Colonic mucosa (tissue), 4 donors: ENCODE measurements at places on chromosomes 6 and 20. TPM values are rescaled to one million over a fixed set of nuclear protein-coding genes. Genes with fewer than 3 reads are reported as not detected.

The TCP11 gene
- not detected for total RNA-seq

The ID4 gene
- total RNA-seq, result 5.3 TPM

The MAN1A1 gene
- total RNA-seq, result 43.5 TPM

The DEFB132 gene
- total RNA-seq, result not detected

The ABHD16B gene
- not detected for total RNA-seq

DNA sequence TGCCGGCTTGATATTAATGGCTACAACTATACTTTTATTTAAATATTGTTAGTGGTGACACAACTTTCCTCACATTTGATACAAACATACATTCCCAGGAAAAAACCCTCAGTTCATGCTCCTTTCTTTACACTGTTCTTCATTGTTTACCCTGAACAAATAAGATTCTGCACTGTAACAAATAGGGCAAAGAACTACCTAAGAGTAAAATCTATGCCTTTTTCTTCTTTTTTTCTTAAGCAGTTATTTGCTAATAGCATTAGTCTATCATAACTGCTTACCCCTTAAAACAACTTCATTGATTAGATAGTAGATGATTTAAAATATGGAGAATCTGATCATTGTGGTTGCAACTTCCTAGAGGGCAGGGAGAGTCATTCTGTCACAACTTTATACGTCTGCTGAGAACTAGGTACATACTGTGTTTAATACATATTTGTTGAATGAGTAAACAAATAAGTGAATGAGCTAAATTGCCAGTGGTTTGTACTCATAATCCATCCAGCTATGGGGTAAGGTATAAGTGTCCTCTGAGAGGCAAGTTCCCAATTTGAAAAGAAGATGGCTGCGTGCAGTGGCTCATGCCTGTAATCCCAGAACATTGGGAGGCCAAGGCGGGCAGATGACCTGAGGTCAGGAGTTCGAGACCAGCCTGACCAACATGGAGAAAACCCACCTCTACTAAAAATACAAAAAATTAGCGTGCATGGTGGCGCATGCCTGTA, 161.0 kb downstream of the CDK19 start:
- no peak for DNase-seq

DNA sequence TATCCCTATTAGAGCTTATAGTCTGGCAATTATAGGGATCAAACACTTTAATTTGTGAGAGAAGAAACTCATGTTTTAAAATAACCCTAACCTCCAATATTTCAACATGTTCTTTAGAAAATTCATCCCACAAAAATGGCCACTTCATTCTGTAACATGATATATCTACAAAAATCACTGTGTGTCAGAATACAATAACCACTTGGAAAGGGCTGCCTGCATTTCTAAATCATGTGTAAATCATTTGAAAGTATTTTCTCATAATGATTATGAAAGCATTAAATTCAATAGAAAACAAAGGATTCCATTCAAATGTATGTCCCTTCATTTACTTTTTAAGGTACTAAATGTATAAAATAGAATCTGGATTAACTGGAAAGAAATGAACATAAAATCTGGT, 101.4 kb upstream of the NHSL1 start:
- DNase-seq, result no peak

DNA sequence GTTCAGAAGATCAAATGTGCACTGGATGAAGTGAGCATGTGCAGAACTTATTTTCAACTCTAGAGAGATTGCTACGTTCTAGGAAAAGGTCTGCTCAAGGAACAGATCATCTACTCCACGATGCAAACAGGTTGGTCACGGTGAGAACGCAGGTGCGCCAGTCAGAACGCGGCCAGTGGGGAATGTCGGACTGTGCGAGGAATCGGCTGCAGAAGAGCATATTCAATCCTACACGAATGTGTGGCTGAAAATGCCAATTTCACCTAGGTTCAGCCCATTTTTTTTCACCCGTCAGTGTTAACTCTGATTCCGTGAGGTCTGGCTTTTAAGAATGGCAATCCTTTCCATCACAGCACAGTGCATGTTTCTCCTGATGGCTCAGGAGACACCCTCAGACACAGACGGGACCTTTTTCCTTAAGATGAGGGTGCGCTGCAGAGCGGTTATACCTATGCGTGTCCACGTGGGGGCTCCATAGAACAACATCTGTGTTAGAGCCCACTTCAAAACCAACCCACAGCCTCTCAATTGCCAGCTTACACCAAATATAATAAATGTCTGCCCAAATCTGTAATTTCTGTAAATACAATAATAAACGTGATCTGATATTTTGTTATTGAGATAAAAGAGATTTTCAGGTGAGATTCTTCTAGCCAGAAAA, 250.4 kb downstream of the FOXA2 start:
- DNase-seq, result peak; percentile 56

GRCh38 chr6:148868314-148868713, 121.5 kb downstream of the UST start:
- DNase-seq, result no peak

GRCh38 chr6:11450037-11450436, 87.5 kb upstream of the TMEM170B start:
- DNase-seq, result no peak

- DNase-seq, result no peak
Observed at GRCh38 chr20:51341581-51341980, 200.9 kb downstream of the NFATC2 start.

DNA sequence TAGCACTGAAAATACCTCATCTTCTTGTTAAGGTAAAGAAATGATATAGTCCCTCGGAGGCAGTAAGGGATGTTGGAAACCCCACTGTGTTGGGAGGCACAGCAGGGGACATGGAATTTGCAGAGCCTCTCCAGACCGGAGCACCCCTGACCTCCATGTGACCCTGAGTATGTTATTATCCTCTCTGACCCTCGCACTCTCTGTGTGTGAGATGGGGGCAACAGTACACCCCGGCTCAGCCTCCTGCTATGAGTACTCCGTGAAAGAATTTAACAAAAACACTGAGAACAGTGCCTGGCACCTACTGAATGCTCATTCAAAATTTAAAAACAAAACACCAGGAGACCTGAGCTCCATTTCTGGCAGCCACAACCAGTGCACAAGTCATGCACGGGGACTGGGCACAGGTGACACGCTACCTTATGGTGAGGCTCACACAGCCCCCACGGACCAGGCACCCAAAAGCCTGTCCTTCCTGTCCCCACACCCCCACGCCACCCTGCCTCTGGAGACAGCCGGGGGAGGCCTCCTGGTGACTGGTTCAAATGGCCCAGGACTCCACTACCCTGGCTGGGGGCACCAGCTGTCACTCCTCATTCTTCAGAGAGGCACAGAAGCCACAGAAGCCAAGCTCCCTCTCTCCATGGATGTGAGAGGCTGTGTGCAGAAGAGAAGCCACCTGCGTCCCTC, 6.1 kb downstream of the NINL start:
- no peak for DNase-seq

DNA sequence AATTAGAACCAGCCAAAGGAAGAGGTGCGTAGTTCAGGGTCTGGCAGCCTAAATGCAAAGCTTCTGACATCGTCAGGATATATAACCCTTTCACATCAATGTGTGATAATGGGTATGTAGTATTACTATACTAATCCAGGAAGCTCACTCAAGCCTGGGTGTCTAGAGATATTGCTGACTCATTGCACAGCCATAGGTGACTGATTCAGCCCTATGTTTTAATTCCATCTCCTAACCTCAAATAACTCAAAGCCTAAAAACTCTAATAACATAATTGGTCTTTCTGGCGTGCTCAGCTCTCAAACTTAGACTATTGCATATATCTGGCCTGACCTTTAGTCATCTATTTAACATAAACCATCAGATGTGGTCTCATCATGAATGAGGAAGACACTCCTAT, 658.4 kb downstream of the TBC1D32 start:
- no peak for DNase-seq

DNA sequence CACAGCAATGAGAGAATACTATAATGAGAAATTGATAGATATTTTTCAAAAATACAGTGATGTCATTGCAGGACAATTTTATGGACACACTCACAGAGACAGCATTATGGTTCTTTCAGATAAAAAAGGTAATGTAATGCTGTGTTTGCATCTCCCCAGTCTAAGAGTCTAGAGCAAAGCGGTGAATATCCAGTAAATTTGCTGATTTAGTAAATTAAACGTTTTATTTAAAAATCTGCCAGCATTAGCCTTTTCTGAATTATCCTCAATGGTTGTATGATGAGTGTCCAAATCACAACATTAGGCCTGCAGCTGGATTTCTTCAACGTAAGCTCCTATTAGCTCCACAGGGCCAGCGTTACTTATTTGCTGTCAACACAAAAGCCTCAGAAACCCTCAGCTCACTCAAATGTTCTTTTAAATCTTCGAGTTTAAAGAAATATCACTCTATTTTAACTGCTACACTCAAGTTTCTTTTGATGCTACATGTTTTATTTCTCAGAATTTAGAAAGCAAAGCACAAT, 16.0 kb downstream of the SMPDL3A start:
- no peak for DNase-seq

DNA sequence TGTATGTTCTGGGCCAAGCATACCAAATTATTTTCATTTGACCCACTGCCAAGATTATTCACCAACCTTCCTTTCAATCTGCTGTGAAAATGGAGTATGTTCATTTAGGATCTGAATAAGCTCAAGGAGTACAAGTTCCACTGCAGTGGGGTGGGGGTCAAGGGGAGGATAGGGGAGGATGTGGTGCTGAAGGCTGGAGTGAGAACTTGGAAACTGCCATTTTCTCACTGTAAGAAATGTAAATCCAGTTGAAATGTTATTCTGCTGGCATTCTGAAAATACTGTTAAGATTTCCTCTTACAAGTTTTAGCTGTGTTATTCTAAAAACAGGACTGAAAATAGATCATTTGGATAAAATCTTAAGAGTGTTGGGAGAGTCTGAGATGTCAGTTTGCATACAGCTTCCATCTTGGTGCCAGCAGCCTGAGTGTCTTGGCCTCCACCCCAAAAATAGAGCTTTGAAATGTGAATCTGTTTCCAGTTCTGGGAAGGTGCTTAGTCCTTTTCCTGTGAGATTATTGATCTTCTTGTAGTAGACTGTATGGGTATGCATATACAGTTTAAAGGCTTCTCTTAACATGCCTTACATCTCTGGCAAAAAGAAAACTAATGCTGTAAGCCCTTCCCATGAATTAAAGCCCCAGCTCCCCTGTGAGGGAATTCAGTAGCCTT, 84.3 kb downstream of the CTNNBL1 start:
- no peak for DNase-seq

- DNase-seq, result no peak
Observed at GRCh38 chr6:484086-484745, 92.7 kb downstream of the IRF4 start.

GRCh38 chr6:110524305-110524704, 47.9 kb upstream of the SLC22A16 start:
- no peak for DNase-seq

DNA sequence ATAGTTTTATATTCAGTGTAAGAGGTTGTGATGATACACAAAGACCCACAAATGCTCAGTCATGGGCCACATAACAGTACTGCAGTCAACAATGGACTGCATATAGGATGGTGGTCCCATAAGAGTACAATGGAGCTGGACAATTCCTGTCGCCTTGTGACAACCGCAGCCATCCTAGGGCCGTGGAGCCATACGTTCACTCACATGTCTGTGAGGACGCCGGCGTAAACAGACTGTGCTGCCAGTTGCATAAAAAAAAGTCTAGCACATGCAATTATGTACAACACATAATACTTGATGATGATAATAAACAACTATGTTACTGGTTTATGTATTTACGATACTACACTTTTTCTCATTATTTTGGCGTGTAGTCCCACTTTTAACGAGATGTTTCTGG, 30.9 kb downstream of the BFSP1 start:
- no peak for DNase-seq

DNA sequence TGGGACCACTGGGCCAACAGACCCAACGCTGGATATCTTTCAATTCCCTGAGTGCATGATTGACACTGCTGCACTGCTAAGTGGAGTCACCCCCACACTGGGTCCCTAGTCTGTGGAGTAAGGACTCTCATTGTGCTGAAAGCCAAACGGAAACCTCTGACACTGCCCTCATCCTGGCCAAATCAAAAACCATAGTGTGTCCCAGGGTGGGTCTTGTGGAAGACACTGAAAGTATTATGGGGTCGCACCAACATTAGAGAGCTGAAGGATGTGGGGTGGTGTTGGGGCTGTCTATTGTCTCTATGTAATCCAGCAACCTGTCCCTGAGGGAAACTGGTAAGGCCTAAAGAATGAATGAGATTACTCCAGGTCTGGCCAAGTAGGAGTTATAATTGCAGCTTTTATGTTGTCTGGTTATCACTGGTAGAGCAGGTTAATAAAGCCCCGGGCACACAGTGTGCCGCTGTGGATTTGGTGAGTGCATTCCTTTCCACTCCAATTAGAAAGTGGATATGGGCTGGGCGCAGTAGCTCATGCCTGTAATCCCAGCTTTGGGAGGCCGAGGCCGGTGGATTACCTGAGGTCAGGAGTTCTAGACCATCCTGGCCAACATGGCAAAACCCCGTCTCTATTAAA, 57.9 kb downstream of the HLA-A start:
- peak; percentile 4 for DNase-seq

DNA sequence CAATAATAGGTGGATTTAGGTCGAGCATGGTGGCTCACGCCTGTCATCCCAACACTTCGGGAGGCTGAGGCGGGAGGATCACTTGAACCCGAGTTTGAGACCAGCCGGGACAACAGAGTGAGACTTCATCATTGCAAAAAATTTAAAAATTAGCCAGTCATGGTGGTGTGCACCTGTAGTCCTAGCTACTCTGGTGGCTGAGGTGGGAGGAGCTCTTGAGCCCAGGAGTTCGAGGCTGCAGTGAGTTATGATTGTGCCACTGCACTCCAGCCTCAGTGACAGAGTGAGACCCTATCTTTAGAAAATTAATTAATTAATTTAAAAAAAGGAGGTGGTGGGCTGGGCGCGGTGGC, 13.4 kb upstream of the C20orf203 start:
- DNase-seq, result no peak

- DNase-seq, result peak; percentile 22
Observed at GRCh38 chr6:157592541-157592940, 211.6 kb downstream of the ZDHHC14 start.
